Pulmonary artery endothelial cell (primary cell): ENCODE measurements at places on chromosomes 1 and 21. TPM values are rescaled to one million over a fixed set of nuclear protein-coding genes. Genes with fewer than 3 reads are reported as not detected.

SERINC2 gene
- total RNA-seq = 1.3 and 2.4 TPM in 2 replicates

MAEL gene
- not detected in 2 replicates for total RNA-seq

DPH5 gene
- 24.6 and 27.6 TPM in 2 replicates for total RNA-seq

LEPR gene
- total RNA-seq = 10.2 and 25.1 TPM in 2 replicates

PRR9 gene
- total RNA-seq = not detected in 2 replicates

WDR64 gene
- not detected in 2 replicates for total RNA-seq

TMEM35B gene
- 25.6 and 27.2 TPM in 2 replicates for total RNA-seq

TSSK3 gene
- total RNA-seq = 0.20 TPM in 1 of 2 replicates, not detected in the other

S100A12 gene
- not detected in 2 replicates for total RNA-seq

COL6A1 gene
- total RNA-seq = 15.8 and 18.7 TPM in 2 replicates

SPRR1A gene
- total RNA-seq = not detected in 2 replicates

SMPDL3B gene
- 0.26 and 0.39 TPM in 2 replicates for total RNA-seq

ZYG11A gene
- total RNA-seq = 0.92 and 1.1 TPM in 2 replicates

GABPB2 gene
- 6.4 and 9.8 TPM in 2 replicates for total RNA-seq

TMEM82 gene
- not detected in 2 replicates for total RNA-seq

RIPK4 gene
- total RNA-seq = 0.04 TPM in 1 of 2 replicates, not detected in the other

CAMK2N1 gene
- 10.3 and 10.9 TPM in 2 replicates for total RNA-seq

NTNG1 gene
- 0.20 and 0.78 TPM in 2 replicates for total RNA-seq

NID1 gene
- total RNA-seq = 64.3 and 67.7 TPM in 2 replicates

RPE65 gene
- not detected in 2 replicates for total RNA-seq

OPTC gene
- total RNA-seq = not detected in 2 replicates

ADARB1 gene
- total RNA-seq = 18.8 and 30.6 TPM in 2 replicates

KCNT2 gene
- total RNA-seq = 0.53 and 2.5 TPM in 2 replicates

LCE2A gene
- total RNA-seq = not detected in 2 replicates

DIPK1A gene
- 0.33 and 0.53 TPM in 2 replicates for total RNA-seq

RNF223 gene
- not detected in 2 replicates for total RNA-seq

ERICH3 gene
- not detected in 2 replicates for total RNA-seq

GPR153 gene
- 1.8 and 2.5 TPM in 2 replicates for total RNA-seq

DLGAP3 gene
- 0.33 TPM in 1 of 2 replicates, not detected in the other for total RNA-seq

A3GALT2 gene
- not detected in 2 replicates for total RNA-seq

SLC37A1 gene
- 9.5 and 11.8 TPM in 2 replicates for total RNA-seq

ATP8B2 gene
- total RNA-seq = 77.0 and 112 TPM in 2 replicates

ATP1A2 gene
- not detected in 2 replicates for total RNA-seq

RAB25 gene
- total RNA-seq = not detected in 2 replicates

APOBEC4 gene
- not detected in 2 replicates for total RNA-seq

DISP3 gene
- total RNA-seq = 0.07 TPM in 2 replicates

CD160 gene
- not detected in 2 replicates for total RNA-seq

S100A16 gene
- total RNA-seq = 689 and 738 TPM in 2 replicates

OR2T11 gene
- total RNA-seq = not detected in 2 replicates

STUM gene
- not detected in 2 replicates for total RNA-seq

KRTAP12-2 gene
- total RNA-seq = not detected in 2 replicates

NECTIN4 gene
- total RNA-seq = 0.14 and 0.53 TPM in 2 replicates

S100A5 gene
- total RNA-seq = not detected in 2 replicates

LMX1A gene
- not detected in 2 replicates for total RNA-seq

NBPF14 gene
- total RNA-seq = 15.4 and 17.0 TPM in 2 replicates

FCRL5 gene
- under 0.01 TPM in 1 of 2 replicates, not detected in the other for total RNA-seq

SHE gene
- 60.6 and 84.6 TPM in 2 replicates for total RNA-seq

DBT gene
- 5.3 and 7.4 TPM in 2 replicates for total RNA-seq

NBPF12 gene
- total RNA-seq = 3.9 and 4.4 TPM in 2 replicates

KRTAP19-3 gene
- not detected in 2 replicates for total RNA-seq
